Esophagus muscularis mucosa (tissue), 4 donors: ENCODE measurements at places on chromosomes 2 and 18. TPM values are rescaled to one million over a fixed set of nuclear protein-coding genes. Genes with fewer than 3 reads are reported as not detected.

SATB2 gene
- total RNA-seq = 6.6 TPM

MAPK4 gene
- 6.2 TPM for total RNA-seq

NT5DC4 gene
- total RNA-seq = not detected

CCDC68 gene
- 2.3 TPM for total RNA-seq

EDAR gene
- not detected for total RNA-seq

LAMA3 gene
- total RNA-seq = 11.5 TPM

CDH2 gene
- 17.4 TPM for total RNA-seq

CD8B gene
- 4.3 TPM for total RNA-seq

IL37 gene
- total RNA-seq = not detected

UGT1A5 gene
- not detected for total RNA-seq

CXCR4 gene
- total RNA-seq = 4.2 TPM

RND3 gene
- 103 TPM for total RNA-seq

L3MBTL4 gene
- 2.9 TPM for total RNA-seq

GPC1 gene
- 38.1 TPM for total RNA-seq

POTEJ gene
- total RNA-seq = not detected

LHCGR gene
- total RNA-seq = 0.65 TPM

CFAP221 gene
- total RNA-seq = 0.17 TPM

FZD7 gene
- 54.7 TPM for total RNA-seq

TXNL4A gene
- total RNA-seq = 44.9 TPM

FEV gene
- total RNA-seq = not detected

PPM1B gene
- total RNA-seq = 61.4 TPM

PIEZO2 gene
- 2.4 TPM for total RNA-seq

LYPD6 gene
- total RNA-seq = 1.0 TPM

HOXD12 gene
- not detected for total RNA-seq

PGAP1 gene
- 6.1 TPM for total RNA-seq

FAM237A gene
- total RNA-seq = not detected

RNF152 gene
- 14.3 TPM for total RNA-seq

ADAM23 gene
- total RNA-seq = 1.7 TPM

SCYGR8 gene
- total RNA-seq = not detected

AKAIN1 gene
- not detected for total RNA-seq

NFATC1 gene
- 15.0 TPM for total RNA-seq

ASB18 gene
- total RNA-seq = not detected

CXCR1 gene
- total RNA-seq = not detected

HOXD8 gene
- total RNA-seq = 3.7 TPM

ACTG2 gene
- 7,069 TPM for total RNA-seq

CREG2 gene
- total RNA-seq = not detected
